Posterior cingulate gyrus (tissue), 11 donors: ENCODE measurements at places on chromosomes 1 and 21.

GRCh38 chr1:202075389-202075788 lies 47.3 kb upstream of the GPR37L1 start:
- DNase-seq, result no peak

DNA sequence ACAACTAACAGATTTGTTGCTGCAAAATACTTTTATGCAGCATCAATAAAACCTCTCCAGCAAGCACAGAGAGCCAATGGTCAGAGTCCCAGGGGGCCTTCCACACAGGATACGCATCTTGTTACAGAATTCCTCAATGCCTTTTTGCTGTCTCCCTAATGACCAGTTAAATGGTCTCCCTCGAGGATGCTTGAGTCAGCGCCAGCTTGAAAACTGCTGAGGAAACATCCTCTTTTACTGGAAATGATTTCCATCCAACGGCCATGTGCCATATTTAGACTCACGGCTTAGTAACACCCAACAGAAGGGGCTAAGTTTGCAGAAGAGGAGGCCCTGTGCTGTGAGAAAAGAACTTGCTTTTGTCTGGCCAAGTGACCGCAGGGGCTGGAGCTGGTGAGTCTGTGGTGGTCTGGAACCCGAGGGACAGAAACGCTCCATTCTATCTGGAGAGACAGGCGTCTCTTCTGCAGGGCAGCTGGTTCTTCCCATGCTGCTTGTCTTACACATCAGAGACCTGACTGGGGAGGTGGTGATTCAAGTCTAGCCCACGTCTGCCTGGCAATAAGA lies 496.4 kb downstream of the SETD4 start:
- DNase-seq, result no peak

DNA sequence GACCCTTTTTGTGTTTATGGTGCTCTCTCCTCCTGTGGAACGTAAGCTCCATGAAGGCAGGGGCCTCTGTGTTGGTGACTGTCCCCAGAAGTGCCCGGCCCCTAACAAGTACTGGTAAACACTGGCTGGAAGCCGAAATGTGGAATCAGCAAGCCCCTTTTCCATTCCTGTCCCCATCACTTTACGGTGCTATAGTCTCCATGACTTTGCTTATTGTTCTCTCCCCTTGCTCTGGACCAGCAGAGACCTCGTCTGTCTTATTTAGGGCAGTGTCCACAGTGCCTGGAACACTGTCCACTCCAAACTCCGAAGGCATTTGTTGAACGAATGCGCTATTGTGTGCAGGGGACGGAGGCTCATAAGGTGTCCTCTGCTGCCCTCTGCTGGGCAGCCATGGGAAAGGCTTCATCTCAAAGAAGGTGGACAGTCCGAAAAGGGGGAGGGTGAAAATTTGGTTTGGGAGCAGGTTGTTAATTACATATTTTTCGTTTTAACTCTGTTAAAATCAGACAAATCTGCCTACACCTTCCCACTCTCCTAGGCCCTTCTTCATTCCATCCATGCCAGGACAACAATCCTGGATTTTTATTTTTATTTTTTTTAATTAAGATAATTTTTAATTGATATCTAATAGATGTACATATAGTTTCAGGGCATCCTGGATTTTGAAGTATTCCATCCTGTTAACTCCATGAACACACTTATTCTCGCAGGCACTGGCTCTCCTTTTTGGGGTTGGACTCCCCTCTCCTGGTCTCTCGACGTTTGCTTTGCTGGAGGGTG lies 115.6 kb downstream of the PGBD5 start:
- DNase-seq, result peak; percentile 62

DNA sequence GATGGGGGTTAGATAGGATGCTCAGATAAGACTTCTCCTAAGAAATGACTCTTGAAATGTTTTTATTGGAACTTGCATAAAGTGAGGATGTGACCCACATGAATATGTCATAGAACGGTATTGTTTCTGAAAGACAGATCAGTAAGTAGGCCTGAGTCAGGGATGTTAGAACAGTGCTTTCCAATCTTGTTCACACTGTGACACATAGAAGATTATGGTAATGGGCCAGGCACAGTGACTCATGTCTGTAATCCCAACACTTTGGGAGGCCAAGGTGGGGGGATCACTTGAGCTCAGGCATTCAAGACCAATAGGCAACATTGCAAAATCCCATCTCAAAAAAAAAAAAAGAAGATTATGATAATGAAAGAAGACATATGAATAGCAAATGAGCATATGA lies 32.9 kb downstream of the FMO4 start:
- no peak for DNase-seq

DNA sequence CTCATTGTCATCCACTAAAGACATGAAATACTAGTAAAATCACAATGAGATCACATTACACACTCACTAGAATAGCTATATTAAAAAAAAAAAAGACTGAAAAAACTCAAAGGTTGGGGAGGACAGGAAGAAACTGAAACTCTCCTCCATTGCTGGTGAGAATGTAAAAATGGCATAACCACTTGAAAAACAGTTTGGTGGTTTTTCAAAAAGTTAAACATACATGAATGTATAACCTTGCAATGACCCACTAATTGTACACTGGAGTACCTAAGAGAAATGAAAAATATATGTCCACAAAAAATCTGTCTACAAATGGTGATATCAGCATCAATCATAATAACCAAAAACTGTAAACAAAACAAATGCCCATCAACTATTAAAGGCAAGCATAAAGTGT lies 44.0 kb downstream of the NRIP1 start:
- no peak for DNase-seq

GRCh38 chr1:84585803-84586202 lies 11.6 kb upstream of the CTBS start:
- DNase-seq, result no peak

- DNase-seq, result no peak
These were observed 335.7 kb upstream of the GREM2 start for GRCh38 chr1:240947438-240948224.

DNA sequence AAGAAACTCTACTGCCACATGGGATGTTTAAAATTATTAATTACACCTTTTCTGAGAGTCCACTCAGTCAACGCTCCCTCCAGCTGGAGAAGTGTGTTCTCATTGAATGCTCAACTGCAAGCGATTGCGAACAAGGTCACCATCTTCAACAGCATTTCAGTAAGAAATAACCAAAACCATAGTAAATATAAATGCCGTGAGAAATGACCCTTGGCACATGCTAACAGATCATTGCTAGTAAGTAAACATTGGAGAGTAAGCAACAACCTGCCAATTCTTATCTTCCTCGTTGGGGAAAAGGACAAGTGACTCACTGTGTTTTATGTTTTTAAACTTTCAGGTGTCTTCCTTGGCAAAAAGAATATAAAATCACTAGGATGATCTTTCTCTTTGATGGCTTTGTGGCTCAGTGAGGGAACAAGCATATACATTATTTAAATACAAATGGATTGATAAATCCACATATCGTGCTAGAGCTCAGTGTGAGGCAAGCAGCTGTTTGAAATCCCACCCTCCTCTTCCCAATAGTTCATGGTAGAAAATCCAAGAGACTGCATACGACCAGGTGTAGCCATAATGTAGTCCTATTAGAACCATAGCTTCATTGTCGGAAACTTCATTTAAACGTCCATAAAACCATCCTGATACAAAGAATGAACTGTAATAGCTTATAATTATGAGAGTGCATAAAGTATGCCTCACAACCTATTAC lies 214.6 kb downstream of the GRIK1 start:
- DNase-seq, result no peak

GRCh38 chr21:16159213-16159970 lies 429.6 kb downstream of the USP25 start:
- no peak for DNase-seq

GRCh38 chr1:231691618-231692259 lies 65.1 kb downstream of the DISC1 start:
- DNase-seq, result peak; percentile 70

DNA sequence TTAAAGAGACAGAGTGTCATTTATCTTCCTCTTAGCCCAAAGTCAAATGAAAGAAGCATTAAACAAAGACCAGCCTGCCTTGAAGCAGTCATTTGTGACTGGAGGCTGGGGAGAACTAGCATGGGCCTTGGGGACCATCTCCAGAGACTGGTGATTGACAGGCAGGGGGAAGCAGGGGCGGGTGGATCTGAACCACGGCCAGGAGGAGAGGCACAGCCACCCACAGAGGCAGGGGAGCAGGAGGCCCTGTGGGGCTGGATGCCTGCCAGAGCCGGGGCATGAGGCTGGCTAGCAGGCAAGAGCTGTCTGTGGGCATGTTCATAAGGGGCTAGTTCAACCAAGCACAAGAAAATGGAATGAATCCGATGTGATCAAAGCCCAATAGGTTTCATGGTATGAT lies 73.9 kb downstream of the PLXNA2 start:
- no peak for DNase-seq

DNA sequence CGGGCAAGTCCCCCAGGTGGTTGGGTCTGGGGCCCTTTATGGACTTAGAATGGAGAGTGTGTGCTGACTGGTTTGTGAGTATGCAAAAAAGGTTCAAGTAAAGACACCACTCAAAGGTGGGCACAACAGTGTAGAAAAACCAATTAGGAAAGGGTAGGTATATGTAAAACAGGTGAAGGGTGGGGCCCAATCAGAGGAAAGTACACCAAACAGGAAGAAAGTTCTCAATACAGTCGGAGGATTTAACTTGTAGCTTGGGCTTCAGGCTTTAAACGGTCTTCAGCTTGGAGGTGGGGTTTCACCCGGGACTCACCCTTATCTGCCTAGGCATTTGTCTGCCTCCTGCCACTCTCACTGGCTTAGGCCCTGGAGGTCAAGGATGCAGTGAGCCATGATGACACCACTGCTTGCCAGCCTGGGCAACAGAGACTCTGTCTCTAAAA lies 6.8 kb upstream of the PUM1 start:
- DNase-seq, result no peak

DNA sequence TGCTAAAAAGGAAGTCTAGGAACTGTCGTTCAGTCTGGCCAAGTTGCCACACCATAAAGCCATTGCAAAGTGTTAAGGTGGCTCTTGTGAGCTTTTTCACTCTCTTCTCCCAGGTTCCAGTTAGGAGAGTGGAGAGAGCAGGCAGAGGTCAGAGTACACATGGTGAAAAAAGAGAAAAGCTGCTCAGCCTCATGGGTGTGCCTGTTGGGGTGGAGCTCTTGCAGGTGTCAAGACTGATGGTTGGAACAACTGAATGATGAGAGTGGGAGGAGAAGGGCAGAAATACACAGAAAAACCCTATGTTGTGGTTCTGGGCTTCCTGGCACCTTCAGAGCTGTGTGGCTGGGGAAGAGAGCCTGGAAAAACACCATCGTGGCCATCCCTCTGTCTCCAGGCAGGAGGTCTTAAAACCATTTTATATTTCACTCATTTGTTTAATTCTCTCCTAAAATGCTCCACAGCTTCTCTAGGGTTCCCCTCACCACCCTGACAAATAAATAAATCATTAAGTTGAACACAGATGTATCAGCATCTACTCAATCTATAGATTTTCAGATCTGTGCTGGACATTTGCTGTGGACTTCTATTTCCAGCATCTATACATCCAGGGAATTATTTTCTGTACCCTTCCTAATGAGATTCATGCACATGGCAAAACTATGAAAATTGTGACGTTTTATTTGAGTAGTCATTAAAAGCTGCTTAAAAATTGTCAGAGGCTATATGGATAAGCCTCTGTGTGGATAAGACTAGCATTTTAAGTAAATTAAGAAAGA lies 17.5 kb downstream of the UBASH3A start:
- DNase-seq, result no peak

- DNase-seq, result no peak
These were observed 1.4 kb downstream of the TRIM17 start for GRCh38 chr1:228415221-228415620.

- no peak for DNase-seq
These were observed 19.4 kb downstream of the ZBTB40 start for GRCh38 chr1:22471078-22471477.

DNA sequence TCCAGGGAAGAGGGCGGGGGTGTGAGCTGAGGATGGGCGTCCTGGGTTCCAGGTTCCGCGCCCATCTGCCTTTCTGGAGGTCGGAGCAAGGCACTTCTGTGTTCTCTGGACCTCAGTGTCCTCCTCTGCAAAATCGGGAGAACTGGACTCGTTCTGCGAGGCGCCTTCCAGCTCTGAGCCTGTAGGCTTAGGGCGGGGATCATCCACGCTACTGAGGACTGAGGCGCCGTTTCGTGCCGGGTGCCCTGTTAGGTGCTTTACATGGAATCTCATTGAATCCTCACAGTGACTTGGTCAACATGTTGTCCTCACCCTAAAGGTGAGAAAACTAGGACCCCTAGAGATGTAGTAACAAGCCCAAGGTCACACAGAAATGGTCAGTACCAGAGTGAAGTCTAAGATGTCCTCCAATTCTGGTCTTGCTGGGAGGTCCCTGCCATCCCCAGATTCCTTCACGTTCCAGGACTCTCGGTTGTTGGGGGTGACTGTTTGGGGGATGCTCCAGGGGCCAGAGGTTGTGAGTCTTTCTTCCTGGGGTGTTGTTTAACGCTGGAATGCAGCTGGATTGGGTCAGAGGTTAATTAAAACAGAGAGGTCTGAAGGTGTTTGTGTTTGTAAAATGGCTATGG lies 677 bp downstream of the PRKAA2 start:
- DNase-seq, result peak; percentile 25

DNA sequence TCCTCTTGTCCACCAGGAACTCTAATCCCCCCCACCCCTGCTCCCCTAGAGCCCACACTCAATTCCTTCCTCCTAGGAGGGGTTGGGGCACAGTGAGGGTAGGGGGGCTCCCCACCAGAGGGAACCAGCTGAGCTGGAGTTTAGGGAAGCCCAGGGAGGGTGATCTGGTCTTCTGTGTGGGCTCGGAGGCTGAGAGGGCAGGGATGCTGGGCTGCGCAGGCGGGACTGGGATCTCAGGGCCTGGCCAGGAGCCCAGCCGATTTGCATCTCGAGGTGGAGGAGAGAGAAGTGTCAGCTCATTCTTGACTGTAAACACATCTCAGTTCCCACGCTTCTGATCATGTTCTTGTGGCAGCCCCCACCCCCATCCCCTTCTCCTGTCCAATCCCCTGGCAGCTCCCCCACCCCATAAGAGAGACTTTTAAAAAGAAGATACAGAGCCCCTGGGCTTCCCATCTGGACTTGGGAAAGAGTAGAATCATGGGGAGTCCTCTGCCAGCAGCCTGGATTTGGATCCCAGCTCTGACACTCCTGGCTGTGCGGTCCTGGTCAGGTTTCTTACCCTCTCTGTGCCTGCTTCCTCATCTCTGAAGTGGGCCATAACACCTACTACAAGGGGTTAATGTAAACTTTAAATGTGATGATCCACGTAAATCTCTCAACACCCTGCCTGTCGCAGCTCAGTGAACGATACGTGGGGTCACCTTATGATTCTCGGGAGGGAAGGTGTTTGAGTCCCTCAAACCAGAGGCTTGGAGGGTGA lies 6.6 kb downstream of the PEAR1 start:
- peak; percentile 73 for DNase-seq

DNA sequence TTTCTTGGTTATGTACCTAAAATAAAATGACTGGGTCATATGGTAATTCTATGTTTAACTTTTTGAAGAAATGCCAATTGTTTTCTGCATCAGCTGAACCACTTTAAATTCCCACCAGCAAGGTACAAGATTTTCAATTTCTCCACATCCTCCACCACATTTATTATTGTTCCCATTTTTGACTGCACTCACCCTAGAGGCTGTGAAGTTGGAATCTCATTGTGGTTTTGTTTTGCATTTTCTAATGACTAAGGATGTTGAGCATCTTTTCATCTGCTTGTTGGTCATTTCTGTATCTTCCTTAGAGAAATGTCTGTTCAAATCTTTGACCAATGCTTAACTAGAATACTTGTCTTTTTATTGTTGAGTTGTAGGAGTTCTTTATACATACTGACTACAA lies 72.5 kb downstream of the ASTN1 start:
- DNase-seq, result no peak

GRCh38 chr1:110619412-110620249 lies 13.5 kb upstream of the KCNA2 start:
- DNase-seq, result peak; percentile 98
